ENCODE measurements at places on chromosomes 5 and 9.

DNA sequence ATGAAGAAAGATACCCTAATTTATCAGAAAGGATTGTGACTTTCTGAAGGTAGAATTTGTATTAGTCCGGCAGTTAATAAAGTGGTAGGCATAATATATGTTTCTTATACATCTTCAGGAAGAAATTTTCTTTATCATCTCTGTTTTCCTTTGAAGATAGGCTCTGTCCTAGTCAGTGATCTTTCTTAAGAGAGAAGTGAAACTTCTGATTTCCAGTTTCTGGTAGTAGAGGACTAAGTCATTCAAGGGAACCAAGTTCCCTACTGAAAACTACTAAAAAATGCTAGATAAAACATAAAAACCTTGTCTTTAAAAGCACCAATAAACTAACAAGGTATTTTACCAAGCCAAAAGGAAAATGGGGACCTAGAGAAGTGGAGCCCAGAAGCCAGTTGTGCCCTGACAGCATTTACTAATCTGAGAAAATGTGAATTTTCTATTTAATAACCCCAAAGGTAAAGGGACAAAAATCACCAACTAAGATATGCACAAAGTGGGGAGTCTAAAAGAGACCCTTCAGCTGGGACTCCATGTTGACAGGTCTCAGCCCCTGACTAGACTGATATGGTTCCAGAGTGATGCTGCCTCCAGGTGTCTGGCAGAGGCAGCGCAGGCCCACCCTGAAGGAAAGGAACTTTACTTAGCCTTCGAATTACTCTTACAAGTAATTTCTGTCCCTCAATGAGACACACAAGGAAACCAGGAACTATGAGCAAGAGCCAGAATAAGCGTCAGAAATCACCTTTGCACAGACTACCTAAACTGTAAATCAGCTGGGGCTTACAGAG is 72.7 kb downstream of the FAM78A start:
- DNase-seq, result no peak

DNA sequence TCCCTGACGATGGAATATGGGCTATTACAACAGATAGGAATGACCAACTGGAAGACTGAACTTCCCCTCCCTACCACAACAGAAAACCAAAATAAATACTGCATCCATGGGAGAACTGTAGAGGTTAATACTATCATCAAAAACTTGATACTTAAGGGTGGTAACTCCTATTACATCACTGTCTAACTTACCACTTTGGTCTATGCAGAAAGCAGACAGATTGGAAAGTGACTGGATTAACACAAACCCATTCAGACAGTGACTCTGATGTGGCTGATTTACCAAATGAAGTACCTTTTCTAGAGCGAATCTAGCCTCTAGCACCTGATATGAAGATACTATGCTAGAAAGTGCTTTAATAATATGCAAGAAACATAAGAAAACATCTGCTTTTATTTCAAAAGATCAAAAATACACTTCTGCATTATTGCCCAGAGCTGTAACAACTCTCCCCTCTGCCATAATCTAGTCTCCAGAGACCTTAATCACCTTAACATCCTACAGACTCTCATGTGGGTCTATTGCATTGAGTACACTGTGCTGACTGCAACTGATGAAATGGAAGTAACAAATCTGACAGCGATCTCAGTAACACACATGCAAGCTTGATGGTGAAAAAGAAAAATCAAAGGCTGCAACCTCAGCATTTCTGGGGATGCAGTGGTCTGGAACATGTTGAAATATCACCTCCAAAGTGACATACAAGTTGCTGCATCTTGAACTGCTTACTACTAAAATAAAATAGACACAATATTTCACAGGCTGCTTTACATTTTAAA is 62.7 kb downstream of the EPB41L4A start:
- no peak for DNase-seq

DNA sequence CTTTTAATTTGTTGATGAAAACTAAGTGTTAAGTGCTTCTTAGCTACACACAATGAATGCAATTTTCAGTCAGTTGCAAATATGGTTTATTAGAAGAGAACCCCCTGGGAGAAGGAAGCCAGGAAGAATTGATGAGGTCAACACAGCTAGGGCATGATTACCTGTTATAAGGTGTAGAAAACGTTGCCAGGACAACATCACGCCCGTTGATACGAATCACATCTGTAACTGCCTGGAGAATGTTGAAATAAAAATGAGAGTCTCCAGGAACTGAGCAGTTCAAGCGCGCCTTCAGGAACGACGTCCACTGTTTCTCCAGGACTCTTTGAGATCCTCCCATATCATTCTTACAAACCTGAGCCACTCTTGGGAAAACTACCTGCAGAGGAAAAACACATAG is 88.0 kb downstream of the SEMA6A start:
- DNase-seq, result no peak

GRCh38 chr5:127878174-127878750 is 175.1 kb downstream of the CCDC192 start:
- no peak for DNase-seq

DNA sequence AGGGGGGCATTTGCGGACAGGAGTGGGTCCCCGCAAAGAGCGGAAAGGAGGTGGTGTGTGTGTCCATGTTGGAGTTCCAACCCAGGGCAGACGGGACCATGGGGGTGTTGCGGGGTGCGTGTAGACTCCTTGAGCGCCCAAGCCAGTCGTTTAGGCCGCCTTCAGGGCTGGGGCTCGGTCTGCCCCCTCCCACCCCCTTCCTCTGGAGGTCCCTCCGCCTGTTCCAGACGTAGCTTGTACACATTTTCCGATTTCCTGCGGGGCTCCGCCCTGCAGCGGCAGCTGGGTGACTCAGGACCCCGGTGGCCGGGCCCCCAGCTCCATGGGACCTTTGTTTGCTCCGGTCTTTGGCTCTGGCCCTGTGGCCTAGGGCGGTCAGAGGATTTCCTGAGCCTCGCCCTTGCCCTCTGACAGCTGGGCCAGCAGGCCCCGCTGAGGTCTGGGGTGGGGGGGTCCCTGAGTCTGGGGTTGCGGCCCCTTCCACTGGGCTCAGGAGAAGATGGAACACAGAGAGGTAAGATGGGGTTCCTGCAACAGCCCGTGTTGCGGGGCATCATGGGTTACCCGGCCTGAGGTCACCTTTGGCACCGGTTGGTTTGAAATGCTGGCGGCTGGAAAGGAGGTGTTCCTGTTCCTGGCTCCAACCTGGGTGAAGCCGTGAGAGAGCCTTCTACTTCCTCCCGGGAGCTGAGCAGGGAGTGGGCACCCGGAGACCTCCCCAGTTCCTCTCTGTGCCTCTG is 1.5 kb downstream of the PKN3 start:
- no peak for DNase-seq

DNA sequence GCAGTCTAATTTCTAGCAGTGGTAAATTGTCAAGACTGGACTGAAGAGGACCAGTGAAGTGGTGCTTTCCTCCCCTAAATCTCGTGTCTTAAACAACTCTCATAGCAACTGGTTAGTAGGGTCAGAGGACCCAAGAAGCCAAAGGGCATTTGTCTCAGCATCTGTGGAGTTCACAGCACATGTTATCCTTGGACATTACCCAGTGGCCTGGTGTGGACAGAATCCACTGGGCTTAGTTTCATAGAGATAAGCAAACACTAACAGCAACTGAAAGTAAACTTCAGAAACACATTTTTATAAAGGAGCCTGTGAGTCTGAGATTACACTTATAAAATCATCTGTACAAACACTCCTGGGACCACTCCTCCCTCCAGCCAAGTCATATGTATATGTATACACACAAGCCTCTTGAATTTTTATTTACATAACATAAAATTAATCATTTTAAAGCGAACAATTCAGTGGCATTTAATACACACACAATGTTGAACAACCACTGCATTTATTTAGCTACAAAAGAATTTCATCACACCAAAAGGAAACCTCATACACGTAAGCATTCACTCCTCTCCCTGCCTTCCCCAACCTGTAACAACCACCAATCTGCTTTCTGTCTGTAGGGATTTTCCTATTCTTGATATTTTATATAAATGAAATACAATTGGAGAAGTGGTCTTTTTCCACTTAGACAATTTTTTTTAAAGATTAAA is 457.8 kb downstream of the RASEF start:
- DNase-seq, result no peak

DNA sequence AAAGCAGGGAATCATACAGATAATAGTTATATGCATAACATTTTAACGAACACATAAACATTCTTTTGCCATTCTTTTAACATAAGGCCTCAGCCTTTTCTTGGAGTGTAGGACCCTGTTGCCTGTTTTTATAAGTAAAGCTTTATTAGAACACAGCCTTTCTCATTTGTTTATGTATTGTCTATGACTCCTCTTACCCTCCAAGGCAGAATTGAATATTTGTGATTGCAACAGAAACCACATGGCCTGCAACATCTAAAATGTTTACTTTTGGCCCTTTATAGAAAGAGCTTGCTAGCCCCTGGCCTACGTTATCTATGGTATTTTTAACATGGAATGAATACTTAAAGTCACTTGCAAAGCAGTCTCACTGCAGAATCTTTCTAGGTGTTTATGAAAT is 2.6 kb downstream of the SLC31A1 start:
- no peak for DNase-seq

DNA sequence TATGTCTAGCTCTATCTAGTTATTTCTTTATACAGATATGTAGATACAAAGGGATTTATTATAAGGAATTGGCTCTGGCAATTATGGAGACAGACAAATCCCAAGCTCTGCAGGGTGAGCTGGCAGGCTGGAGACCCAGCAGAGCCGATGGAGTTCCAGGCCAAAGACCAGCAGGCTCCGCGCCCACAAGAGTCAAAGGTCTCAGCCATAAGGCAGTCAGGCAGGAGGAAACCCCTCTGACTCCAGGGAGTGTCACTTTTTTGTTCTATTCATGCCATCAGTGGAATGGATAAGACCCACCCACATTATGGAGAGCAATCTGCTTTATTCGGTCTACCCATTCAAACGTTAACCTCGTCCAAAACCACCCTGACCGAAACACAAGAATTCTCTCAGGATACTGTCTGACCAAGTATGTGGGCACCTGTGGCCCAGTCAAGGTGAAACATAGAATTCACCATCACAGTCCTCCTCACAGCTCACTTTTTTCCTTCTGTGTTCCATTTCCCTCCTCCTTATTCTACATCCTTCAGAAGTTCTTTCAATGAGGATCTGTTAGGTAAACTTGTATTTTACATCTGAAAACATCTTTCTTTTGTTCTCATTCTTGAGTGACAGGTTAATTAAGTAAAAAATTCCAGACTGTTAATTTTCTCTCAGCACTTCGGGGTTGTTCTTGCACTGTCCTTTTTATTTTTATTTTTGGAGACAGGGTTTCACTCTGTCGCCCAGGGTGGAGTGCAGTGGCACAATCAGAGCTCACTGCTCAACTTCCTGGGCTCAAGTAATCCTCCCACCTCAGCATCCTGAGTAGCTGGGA is 21.2 kb downstream of the RNF130 start:
- DNase-seq, result no peak

DNA sequence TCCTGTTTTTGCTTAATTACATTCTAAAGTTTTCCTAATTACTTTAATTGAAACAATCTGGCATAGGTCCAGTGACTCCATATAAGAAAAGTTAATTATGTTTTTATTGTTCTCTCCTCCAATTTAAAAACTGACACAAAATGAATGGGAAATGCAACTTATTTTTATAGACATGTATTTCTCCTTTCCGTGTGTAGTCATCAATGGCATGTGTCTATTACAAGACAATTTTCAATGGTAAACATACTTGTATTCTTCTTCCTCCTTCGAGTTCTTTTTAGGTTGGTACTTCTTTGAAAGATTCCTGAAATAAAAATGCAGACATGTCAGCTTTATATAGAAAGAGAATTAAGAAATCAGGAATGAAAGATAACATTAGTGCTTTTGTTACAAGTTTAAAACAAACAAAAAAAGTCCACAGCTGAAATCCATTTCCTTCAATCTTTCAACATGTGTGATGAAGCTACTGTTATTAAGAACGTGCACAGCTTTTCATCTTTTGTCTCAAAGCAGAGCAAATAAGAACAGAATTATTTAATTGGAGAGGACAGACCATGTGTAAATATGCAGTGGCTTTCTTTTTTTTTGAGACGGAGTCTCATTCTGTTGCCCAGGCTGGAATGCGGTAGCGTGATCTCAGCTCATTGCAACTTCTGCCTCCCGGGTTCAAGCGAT is 63.8 kb downstream of the FNBP1 start:
- no peak for DNase-seq

GRCh38 chr9:12697719-12698118 is 4.5 kb downstream of the TYRP1 start:
- no peak for DNase-seq

- no peak for DNase-seq
Observed at GRCh38 chr9:89817151-89817950, 212.5 kb downstream of the GADD45G start.

- DNase-seq, result no peak
Observed at GRCh38 chr9:124399323-124399967, 15.8 kb downstream of the PSMB7 start.

- DNase-seq, result no peak
Observed at GRCh38 chr5:135141303-135142268, 107.6 kb upstream of the PITX1 start.

- DNase-seq, result no peak
Observed at GRCh38 chr5:131112424-131112823, 52.6 kb downstream of the HINT1 start.

- DNase-seq, result no peak
Observed at GRCh38 chr9:73643379-73644013, 491.8 kb downstream of the ANXA1 start.

- DNase-seq, result no peak
Observed at GRCh38 chr5:57529864-57530263, 47.3 kb upstream of the ACTBL2 start.

GRCh38 chr9:124297551-124297901 is 39.8 kb downstream of the NEK6 start:
- no peak for DNase-seq

- no peak for DNase-seq
Observed at GRCh38 chr9:130387398-130387797, 57.4 kb upstream of the ASS1 start.

DNA sequence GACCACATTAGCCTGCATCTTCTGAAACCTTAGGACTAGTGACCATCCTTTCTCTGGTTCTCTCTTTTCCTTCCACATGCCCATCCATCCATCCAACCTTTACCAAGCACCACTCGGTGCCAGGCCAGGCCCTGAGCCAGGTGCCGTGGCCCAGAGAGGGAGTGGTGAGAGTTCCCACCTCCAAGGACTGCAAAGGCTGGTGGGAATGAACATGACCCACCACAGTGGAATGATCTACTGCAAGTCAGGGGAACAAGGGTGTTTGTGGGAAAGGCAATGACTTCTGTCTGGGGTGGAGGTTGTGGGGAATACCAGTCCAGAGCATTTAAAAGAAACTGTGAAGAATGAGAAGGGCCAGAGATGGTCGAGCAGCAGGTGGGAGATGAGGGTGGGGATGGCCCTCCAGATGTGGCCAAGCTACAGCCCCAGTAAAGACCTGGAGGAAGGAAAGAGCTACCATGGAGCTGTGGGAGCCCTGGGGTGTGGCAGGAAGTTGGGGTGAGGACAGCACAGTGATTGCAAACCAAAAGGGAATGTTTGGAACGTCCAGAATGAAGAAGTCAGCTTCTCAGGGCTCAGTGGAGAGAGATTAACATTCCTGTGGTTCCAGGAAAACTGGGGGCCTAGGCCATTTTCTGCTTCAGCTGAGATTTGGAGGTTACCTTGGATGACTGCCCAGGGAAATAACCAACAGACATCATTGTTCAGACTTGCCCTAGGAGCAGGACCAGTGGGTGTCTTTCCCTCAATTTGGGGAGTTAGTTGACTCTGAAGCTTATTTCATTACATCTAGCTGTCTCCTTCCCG is 30.7 kb upstream of the CORO2A start:
- no peak for DNase-seq

All from NCI-H1048 (cell line).